Stimulated activated CD4-positive, alpha-beta T cell treated with anti-CD3 and anti-CD28 coated beads, Interleukin-15, amount 100 ng/mL, for 1 hour (primary cell): ENCODE measurements at places on chromosomes 11 and 22.
A peak's percentile ranks its signal among the peaks of the same experiment; 100 is the strongest.

- no peak for DNase-seq
These were observed 594.5 kb downstream of the NTM start for GRCh38 chr11:131964698-131965483.

DNA sequence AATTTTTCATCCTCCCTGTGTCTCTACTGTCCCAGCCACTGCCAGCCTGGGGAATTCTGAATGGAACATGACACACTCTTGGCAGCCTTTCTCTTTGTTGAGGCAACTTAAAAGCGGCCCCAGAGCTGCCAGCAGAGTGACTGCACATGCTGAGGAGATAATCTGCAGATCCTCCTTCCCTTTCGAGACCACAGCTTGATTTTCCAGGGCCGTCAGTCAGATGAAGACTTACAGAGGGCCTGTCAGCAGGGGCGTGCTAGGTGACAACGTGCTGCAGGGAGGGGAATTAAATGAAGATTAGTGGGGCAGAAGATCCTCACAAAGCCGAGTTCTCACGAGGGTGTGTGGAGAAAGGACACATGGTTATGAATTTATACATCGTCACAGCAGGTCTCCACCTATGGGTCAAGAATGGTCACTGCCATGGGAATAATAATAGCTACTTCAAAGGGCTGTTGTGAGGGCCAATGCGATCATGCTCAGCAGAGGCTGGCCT is 193.5 kb upstream of the PITPNB start:
- no peak for DNase-seq

GRCh38 chr11:85628771-85629341 is 463 bp downstream of the TMEM126B start:
- DNase-seq, result no peak

DNA sequence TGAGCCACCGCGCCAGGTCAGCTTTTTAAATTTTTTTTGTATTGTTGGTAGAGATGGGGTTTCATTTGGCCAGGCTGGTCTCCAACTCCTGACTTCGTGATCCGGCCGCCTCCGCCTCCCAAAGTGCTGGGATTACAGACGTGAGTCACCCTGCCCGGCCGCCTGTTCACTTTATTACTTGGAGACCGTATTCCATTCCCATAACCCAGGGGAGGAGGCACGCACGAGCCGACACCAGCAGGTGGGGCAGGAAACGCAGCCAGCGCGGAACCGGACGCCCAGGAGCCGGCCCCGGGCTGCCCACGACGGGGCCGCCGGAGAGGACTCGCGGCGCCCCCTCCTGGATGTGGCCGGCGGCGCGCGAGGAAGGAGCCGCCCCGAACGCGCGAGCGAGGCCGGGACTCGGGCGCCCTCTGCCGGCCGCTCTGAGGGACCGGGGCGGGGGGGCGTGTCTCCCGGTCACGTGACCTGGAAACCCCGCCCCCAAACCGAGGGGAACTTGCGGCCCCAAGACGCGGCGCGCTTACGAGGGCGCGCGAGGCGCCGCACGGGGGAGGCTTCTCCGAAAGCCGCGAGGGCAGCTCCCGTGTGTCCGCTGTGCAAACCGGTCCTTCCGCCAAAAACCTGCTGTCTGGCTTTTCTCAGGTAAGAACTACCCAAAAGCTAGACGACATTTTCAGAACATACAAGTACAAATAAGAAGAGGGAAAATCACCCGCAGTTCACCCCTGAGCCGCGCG is 11.6 kb upstream of the RNH1 start:
- DNase-seq, result peak; percentile 85

- DNase-seq, result no peak
These were observed 227.6 kb downstream of the MN1 start for GRCh38 chr22:27574002-27574366.

- no peak for DNase-seq
These were observed 55.8 kb downstream of the CABIN1 start for GRCh38 chr22:24066865-24067264.

DNA sequence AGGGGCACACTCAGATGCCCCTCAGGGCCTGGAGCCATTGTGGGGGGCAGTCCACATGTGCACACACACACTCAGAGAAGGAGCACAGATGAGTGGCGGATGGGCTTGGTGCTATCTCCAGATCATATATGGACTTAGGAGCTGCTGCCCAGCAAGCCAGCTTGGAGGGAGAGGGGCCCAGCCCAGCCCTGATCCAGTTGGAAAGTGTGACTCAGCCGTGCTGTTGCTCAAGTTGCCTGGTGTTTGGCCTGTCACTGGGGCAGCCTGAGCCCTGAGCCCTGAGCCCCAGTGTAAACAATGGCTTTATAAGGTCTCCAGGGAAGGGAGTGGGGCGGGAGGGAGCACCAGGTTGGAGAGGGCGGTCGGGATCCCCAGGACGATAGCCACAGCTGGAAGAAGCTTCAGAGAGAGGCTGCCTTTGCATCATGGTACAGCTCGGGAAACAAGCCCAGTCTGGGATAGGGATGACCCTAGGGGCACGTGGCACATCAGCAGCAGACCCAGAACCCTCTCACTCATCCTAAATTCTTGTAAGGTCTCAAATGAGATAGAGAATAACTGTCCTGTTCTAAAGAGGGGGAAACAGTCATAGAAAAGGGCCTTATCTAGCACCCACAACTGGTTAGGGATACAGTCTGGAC is 4.8 kb downstream of the SELENOM start:
- no peak for DNase-seq

- no peak for DNase-seq
These were observed 4.0 kb downstream of the LRP4 start for GRCh38 chr11:46914363-46914762.

- no peak for DNase-seq
These were observed 92.9 kb upstream of the USP47 start for GRCh38 chr11:11748706-11749365.

DNA sequence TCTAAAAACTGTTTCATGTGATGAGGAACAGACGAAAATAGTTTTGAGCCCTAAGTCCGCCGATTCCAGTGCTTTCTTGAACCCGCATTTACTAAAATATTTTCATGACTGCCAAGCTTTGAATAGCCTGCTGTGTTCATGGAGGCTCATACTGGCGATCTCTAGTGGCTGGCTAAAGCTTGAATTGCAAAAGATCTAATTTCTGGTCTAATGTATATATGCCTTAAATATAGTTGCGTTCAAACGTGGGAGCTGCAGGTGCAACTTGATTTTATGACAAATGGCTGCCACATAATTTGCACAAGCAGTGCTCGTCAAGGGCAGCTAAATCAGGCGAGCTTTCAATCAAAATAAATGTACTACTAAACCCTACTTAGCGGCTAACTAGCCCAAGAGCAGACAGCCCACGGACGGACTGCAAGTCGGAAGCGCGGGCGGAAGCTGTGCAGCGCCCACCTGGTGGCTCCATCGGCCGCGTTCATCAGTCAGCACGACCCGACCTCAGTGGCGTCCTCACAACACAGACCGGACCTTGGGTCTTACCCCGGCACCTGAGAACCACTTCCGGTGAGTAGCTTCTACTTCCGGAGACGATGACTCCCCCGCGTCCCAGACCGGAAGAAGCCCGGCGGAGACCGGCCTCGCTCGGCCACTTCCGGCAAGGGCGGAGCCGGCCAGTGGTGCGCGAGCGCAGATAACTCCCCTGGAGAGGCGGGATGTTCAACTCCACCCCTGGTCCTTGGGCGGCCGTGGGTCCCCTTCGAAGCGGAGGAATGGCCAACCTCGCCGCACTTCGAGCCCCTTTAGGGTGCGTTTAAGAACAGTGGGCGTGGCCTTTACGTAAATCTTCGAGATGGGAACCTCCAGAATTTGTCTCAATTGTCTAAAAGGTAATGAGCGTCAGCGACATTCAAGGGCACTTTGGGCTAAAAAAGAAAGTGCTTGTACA is 6.1 kb downstream of the RPL27A start:
- DNase-seq, result peak; percentile 67

DNA sequence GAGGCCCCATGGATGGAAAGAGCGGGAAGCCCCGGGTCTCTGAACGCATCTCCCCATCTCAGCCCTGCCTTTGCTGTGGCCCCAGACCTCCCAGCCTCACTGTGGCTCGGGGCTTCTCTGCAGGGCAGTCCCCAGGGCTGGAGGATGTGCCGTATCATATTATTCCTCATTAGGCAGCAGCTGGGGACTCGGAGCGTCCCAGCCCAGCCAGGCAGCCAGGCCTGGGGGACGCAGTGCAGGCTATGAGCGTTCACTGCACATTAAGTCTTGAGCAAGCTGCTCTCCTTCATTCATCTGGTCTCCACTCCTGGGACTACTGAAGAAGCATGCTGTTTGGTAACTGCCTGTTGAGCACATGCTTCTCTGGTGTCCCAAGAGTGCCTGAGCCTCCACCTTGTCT is 226.8 kb upstream of the TBCEL start:
- DNase-seq, result no peak

GRCh38 chr11:44630511-44631210 is 65.2 kb downstream of the CD82 start:
- DNase-seq, result no peak

DNA sequence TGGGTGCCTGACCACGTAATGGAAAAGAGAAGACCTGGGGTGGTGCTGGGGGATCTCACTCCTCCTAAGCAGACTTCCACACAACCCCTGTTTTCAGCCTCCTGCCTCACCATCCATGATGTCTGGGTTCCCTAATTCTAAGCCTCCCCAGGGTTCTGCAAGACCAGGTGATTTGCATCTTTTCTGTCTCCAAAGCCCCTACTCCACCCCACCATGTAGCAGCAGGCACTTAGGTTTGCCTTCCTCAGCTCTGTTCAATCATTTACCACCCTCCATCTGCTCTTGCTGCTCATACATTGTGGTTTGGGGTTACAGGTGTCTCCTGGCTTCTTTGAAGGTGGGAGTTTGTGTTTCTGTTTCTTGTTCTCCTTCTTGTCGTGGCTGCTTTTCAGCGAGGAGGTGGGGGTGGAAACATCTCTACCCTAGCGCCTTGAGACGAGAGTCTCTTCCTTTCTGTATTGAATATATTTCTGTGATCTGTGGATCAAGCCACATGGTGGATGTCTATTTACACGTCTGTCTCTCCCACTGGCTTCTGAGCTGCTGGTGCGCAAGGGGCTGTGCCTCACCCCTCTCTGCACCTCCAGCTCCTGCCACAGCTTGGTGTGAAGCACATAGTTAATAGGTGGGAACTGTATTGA is 6.6 kb upstream of the SSTR3 start:
- no peak for DNase-seq

DNA sequence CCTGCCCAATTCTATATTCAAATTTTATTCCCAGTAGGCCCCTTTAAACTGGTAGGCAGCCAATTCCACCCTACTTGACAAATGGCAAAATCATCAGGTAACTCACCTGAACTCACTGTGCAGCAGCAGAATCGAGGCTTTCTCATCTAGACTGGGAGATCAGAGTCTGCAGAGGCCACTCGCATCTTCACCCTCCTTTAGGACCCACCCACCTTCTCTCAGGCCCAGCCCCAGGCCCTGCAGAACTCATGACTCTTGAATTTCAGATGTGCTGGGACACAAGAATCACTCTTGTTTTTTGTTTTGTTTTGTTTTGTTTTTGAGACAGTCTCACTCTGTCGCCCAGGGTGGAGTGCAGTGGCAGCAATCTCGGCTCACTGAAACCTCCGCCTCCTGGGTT is 38.8 kb downstream of the MICAL3 start:
- no peak for DNase-seq

- no peak for DNase-seq
These were observed 39.7 kb downstream of the ADAMTS15 start for GRCh38 chr11:130487924-130488815.

GRCh38 chr11:121137005-121137404 is 36.0 kb downstream of the TECTA start:
- no peak for DNase-seq

- DNase-seq, result peak; percentile 35
These were observed 192.6 kb downstream of the CASP12 start for GRCh38 chr11:104705490-104706190.

GRCh38 chr11:78074756-78075155 is 4.9 kb downstream of the NDUFC2 start:
- DNase-seq, result no peak

DNA sequence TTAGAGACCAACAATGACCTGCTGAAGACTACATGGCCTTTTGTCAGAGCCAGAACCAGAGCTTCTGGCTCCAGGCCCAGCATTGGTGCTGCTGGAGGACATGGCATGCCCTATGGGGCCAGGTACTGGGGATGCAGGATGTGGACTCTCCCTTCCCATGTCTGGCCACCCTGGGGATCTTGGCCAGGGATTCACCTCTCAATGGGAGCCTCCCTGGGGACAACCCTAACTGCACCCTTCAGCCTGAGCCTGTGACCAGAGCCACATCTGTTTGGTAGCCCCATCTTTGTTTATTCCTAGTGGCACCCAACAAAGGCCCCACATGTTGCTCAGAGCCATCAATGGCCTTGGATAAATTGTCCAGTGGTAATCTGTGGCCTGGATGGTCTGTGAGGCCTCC is 5.8 kb downstream of the KLHL35 start:
- DNase-seq, result no peak

GRCh38 chr11:85575388-85575787 is 51.8 kb downstream of the DLG2 start:
- no peak for DNase-seq

GRCh38 chr22:49705216-49705971 is 122.3 kb downstream of the BRD1 start:
- DNase-seq, result no peak

DNA sequence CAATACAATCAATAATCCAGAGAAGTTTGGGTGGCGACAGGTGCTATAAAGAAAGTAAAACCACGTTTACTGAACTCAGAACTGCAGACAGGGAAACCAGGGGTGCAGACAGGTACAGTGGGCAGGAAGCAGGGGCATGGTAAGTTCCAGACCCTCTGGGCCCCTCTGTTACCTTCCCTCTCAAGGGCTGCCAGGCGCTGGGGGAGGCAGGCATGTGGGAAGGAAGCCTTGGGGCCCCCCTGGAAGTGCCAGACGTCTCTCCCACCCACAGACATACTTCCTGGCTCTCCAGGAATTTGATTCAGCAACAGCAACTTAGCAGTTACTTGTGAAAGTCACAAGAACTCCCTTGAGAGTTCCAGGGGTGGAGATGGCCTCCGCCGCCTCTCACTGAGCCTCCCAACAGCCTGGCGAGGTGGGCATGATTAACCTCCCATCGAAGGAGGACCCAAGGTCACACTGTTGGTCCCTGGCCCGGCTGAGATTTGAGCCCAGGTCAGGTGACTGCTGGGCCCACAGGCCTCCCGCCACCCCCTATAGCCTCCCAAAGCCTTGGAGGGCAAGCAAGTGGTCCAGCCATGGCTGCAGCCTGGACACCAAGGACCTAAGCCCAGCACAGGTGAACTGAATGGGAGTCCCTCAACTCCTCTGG is 14.1 kb upstream of the TSKU start:
- DNase-seq, result no peak

- DNase-seq, result peak; percentile 34
These were observed 2.9 kb downstream of the KLHL35 start for GRCh38 chr11:75429902-75430713.

DNA sequence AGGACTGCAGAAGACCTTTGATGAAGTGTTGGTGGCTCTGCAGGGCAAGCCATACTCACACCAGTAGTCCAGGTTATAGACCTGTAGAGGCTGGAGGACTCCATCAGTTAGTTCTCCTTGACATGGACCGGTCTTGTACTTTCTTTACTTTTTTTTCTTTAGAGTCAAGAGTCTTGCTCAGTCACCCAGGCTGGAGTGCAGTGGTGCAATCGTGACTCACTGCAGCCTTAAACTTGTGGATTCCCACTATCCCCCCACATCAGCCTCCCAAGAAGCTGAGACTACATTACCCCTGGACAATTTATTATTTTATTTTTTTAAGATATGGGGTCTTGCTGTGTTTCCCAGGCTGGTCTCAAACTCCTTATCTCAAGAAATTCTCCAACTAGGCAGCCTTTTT is 49.6 kb upstream of the E2F8 start:
- no peak for DNase-seq
